ENCODE measurements at places on chromosomes 3 and 15.

DNA sequence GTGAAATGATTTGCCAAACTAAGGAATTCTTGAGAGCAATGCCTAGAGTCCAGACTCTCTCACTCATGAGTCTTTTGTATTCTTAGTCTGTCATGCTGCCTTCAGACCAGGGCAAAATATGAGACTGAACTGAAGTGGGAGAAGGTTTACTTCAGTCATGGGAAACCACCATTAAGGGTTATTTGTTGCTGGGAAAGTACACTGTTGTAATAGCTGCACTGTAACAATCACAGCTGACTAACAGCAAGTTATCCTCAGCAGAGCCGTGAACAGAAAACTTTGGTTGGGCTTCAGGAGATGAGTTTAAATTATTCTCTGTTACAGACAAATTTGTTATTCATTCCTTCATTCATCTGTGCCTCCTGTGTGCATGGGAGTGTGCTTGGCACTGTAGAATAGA, 258.5 kb downstream of the ROBO2 start:
- DNase-seq, result no peak

- DNase-seq, result no peak
These were observed 316.5 kb upstream of the ICE2 start for GRCh38 chr15:60795471-60795870.

DNA sequence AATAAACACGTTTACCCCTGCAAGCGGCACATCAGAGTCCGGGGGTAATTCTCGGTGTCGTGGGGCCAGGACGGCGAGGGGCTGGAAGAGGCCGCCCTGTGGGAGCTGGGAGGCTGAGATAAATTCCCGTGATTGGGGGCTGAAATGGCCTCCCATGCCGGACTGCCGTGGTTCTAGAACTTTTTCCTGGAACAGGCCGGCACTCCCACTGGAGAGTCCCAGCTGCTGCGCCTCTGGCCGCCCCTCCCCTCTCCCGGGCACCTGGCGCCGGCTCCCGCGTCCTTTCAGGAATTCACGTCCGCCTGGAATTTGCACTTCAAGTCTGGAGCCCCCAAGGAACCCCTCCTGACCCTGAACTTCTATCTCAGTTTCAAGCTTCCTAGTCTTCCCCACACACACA, 10.8 kb upstream of the LRRC2 start:
- DNase-seq, result no peak

- no peak for DNase-seq
These were observed 607 bp upstream of the PPP1R14D start for GRCh38 chr15:40829115-40829514.

Data from bone marrow (tissue), 2 donors.